Brain (organoid and tissue), 16 donors: ENCODE measurements at places on chromosomes 7 and 10.
A peak's percentile ranks its signal among the peaks of the same experiment; 100 is the strongest.

GRCh38 chr10:17779784-17780183 is 27.8 kb downstream of the TMEM236 start:
- DNase-seq = peak; percentile 25

GRCh38 chr7:27678617-27679260 is 16.1 kb upstream of the HIBADH start:
- no peak for DNase-seq

DNA sequence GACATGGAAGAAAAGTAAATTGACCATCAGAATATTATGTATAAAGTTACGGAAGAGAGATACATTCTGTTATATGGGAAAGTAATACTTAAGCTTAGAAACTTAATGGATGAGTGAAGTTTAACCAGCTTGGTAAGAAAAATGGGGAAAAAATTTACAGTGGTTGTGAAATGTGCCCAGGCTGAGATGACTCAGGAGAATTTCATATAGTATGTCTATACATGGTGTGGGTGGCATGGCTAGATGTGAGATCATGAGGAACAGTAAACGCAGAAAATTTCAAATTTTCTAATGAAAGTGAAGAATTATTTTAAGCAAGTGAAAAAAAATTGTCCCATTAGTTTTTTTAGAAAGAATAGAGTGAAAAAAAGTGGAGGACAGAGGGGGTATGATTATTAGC is 552.5 kb upstream of the SORCS1 start:
- DNase-seq = no peak

GRCh38 chr10:10020945-10021344 is 996.7 kb upstream of the CELF2 start:
- peak; percentile 13 for DNase-seq

GRCh38 chr7:122528879-122529481 is 169.9 kb downstream of the RNF133 start:
- peak; percentile 52 for DNase-seq

DNA sequence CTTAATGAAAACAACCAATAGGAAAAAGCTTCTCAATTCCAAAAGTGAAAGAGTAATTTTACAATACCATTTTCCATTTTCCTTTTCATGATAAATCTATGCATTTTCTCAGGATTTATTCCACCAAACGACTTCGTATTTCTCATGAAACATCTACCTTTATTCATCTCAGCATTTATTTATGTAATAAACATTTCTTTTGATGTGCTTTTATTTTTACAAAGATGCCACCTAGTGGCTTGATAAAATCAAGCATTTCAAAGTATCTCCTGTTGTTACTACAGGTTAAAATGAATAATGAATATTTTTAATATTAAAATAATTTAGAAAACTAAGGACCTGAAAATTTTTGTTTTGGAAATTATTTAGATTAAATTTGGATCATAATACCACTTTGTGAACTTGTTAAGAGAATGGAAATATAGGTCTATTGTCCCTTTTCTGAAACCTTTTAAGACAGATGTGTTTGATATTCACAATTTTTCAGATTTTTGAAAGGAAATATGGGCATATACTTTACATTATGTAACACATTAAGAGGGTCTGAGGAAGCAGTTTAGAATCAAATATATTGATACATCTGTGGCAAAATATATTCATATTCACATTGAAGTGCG is 2.7 kb upstream of the IQUB start:
- peak; percentile 65 for DNase-seq

DNA sequence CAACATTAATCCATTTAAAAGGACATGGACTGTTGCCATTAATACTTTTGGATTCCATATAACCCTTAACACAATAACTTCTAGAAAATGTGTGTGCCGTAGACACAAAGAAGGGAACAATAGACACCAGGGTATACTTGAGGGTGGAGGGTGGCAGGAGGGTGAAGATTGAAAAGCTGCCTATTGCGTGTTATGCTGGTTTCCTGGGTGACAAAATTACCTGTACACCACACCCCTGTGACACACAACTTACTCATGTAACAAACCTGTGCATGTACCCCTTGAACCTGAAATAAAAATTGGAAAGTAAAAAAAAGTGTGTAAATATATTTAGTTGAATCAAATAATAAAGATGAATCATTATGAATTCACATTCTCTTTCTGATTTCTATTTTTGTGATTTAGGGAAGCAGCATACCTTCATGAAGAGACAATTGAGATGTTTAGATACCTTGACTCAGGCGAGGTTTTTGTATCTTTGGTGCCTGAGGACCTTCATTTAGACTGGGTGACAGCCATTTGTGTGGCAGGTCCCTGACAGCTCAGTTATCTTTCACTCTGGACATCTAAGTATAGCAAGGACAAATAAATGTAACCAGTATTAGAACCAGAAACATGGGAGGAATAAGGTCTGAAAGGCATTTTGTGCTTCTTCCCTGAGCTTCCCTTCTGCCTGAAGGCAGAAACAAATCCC is 28.7 kb downstream of the GIMAP8 start:
- no peak for DNase-seq

GRCh38 chr7:2444476-2444875 is 31.7 kb downstream of the GRIFIN start:
- no peak for DNase-seq
